ENCODE measurements at places on chromosomes 5 and 9. TPM values are rescaled to one million over a fixed set of nuclear protein-coding genes. Genes with fewer than 3 reads are reported as not detected.

DNA sequence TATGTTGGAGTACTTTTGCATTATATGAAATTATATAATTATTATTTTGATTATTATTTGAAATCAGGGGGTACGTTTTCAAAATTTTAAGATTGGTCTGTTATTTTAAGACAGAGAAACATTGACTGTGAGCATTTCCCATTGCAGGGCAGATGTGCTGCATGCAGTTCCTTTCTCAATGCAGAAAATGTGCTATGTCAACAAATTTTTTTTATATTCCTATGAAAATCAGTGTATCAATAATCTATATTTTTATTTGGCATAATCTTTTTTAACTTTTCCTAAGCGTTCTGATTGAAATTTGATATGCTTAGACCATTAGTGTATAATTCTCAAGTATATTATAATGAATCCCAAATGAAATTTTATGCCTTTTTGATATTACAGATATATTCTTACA lies 41.8 kb upstream of the LRRC70 start:
- DNase-seq: no peak

DNA sequence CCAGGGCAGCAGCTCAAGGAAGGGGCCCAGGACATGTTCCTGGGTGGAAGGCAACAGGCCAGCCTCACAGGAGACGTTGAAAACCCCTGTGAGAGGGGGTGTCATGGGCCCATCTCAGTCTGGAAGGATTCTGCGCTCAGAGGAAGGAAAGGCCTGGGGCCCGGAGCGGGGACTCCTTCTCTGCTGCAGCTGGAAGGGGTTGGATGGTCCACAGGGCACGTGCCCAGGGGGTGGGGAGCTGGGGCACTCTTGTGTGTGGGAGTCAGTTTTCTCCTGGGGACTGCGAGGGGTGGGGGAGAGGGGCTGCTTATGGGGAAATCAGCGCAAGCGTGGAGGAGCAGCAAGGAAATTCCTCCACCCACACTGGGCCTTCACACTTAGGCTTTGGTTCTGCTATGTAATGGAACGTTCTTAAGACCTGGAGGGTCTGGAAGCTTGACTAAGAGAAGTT lies 2.9 kb upstream of the LPCAT1 start:
- no peak for DNase-seq

GRCh38 chr5:73242735-73243134 lies 69.7 kb downstream of the TMEM174 start:
- no peak for DNase-seq

Gene CAMSAP1
- total RNA-seq: 20.2 TPM

DNA sequence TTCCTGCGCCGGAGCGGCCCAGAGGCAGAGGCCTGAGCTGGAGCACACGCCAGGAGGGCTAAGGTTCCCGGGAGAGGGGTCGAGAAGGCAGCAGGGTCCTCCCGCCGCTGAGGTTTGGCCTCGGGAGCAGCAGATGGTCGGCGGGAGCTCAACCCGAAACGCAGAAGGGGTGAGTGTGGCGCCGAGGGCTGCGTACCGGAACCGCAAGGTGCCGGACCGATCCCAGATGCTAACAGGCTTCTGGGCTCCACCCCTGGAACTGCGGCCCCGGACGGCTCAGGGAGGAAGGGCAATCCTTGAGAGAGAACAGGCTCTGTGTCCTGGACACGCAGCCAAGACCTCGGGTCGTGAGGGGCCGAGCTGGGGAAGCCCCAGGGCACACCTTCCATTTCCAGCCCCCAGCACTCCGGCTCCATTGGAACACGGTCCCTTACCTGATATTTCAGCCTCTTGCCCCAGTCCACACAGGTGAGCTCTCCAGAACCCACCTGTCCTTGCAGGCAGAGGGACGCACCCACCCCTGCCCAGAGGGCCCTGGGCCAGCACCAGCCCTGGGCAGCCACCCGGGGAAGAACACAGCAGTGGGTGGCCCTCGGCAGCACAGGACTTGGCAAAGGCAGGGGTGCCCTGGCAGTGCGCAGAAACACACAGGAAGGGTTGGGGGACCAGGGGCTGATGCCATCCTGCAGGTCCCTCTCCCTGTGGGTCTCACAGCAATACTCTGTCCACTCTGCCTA lies 1.4 kb downstream of the LHX3 start:
- DNase-seq: no peak

Gene DYNC2I2
- total RNA-seq: 24.3 TPM
